ENCODE measurements at places on chromosomes 11 and 22.

- no peak for ATAC-seq
These were observed 45.9 kb downstream of the TBX1 start for GRCh38 chr22:19806213-19807160.

DNA sequence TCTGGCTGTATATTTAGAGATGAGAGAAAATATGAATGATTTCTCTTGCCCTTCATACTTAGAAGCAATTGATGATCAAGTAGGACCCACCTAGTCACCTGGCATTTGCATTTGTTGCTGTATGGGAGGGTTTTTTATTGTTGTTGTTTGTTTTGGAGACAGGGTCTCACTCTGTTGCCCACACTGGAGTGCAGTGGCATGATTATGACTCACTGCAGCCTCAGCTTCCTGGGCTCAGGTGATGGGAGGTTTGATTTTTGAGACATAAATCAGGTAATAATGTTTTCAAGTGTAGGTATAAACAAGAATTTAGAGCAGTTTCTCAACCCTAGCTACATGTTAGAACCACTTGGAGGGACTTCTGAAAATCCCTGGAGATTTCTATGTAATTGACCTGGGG is 63.0 kb downstream of the TNRC6B start:
- ATAC-seq = no peak

- ATAC-seq = peak; percentile 63
These were observed 27.7 kb upstream of the SMCO4 start for GRCh38 chr11:93570759-93571413.

GRCh38 chr11:62595124-62595523 is 3.8 kb upstream of the TUT1 start:
- ATAC-seq = no peak

DNA sequence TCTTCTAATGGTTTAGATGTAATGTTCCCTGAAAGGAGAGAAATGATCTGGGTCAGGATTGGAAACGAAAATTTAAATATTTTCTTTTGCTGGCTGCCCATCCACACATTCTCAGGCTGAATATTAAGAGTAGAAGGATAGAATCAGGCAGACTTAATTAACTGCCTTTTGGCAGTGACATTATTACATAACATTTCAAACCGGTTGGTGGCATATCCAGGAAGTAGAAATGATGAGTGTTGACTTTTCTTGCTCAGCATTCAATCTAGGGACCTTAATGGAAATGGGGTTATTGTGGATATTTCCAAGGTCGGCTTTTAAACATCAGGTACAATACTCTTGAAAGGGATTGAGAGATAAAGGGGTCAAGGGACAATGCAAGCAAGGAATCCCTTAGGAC is 677.4 kb upstream of the ARHGAP42 start:
- no peak for ATAC-seq

GRCh38 chr22:48945621-48946458 is 881.8 kb downstream of the BRD1 start:
- ATAC-seq = no peak

- peak; percentile 59 for ATAC-seq
These were observed 176.1 kb upstream of the NCAM1 start for GRCh38 chr11:112785149-112785548.

DNA sequence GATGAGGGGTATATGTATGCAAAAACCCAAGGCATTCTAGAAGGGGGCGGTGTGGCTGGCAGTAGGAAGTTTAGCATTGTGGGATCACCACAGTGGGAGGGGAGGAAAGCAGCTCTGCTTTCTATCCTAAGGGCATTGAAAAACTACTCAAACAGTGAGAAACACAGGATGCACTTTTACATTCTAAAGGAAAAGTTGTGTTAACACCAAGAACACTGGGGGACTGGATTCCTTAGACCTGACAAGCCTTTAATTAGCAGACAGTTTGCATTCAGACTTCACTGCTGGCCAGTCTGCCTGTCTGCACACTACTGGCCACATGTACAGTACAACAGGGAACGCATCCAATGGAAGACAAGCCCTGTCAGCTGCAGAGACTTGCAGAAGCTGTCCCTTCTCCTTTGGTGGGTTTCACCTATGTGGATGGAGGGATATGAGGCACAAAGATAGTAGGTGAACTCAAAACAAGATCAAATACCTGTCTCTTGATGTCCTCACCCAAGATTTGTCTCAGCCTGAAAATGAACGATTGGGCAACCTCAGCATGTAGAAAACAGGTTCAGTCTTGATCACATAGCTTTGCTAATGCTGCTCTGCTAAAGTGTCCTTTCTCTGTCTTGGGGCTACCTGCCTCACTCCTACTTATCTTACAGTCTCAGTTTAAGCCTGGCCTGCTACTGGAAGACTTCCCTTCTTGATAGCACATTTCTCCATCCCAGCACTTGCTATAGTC is 64.8 kb downstream of the TENM4 start:
- ATAC-seq = no peak

DNA sequence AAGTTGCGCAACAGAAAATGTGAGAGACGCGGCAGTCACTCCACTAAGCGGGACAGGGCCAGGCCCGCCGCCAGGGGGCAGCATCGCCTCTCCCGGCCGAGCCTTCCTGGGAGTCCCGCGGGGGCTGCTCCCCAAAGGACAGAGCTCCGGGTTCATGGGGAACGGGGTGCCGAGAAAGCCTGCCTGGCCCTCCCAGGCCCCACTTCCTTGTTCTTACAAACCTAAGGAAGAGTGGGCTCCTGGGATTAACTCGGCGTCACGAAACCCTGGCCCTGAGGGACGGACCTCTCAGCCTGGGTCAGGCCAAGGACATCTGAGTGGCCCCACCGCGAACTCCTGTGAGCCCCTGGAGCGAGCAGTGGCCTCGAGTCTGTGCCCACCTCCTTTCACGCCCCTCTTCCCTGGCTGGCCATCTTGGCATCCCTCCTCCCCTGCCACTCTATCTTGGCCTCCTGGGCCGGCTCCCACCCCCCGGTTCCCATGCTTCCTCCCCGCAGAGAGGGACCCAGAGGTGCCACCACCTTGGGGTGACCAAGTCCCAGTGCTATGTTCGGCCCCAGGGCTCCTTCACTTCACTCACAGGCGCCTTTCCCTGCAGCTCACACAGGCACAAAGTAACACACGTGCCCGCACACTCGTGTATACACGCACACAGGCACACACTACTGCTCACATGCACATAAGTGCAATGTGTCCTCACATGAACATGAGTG is 99.9 kb upstream of the FGF3 start:
- peak; percentile 88 for ATAC-seq

DNA sequence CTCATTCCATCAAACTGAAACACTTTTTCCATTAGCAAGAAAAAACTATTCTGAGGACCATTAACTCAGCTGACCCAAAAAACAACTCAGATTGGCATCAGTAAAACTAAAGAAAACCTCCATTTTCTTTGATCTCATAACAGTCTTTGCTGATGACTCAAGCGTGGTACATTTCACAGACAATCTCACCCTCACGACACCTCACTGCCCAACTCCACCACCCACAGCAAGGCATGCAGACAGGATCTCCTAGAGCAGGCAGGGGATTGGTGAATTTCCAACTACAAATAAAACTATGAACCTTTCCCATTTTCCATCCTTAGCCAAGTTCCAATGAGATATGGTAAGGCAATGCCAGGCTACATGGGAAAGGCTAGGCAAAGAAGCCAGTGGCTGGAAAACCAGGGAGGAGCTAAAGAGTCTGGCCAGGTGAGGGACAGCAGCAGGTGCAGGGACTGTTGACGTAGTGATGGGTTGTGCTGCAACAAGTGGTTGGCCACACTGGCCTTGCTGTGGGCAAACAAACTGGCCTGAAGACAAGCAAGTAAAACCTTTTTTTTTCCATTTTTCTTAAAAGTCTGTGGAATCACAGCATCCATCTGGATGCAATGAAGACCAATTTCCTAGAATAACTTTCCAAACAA is 97.2 kb downstream of the SERGEF start:
- ATAC-seq = no peak

DNA sequence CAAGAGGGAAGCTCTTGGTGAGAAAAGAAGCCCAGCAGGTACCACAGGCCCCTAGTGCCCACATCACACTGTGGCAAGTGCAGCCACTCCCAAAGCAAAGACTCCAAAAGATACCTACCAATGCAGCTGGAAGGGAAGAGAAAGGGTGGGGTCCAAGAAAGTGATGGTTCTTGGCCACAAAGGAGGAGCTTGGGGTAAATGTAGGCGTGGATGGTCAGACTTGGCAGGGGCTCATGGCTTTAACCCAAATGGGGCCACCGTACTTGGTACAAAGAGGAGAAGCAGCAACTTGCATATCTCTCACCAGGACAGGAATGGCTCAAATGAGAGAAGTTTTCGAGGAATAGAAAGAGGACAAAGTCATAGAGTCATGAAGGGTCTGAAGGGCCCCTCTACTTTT is 4.8 kb downstream of the MAP3K11 start:
- ATAC-seq = no peak

DNA sequence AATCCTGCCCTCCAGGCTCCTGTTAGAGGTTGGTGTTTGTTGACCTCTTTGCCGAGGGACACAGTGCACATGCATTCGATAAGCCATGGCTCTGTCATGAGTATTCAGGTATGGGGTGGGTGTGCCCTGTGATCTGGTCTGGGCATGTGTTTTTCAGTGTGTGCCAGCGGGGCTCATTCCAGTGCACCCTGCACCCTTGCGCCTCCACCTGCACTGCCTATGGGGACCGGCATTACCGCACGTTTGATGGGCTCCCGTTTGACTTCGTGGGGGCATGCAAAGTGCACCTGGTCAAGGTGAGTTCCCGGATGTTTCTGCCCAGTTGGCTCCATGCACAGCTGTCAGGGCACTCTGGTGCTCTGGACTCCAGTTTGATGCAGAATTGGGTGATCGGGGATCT is 44.2 kb downstream of the OTOG start:
- no peak for ATAC-seq

DNA sequence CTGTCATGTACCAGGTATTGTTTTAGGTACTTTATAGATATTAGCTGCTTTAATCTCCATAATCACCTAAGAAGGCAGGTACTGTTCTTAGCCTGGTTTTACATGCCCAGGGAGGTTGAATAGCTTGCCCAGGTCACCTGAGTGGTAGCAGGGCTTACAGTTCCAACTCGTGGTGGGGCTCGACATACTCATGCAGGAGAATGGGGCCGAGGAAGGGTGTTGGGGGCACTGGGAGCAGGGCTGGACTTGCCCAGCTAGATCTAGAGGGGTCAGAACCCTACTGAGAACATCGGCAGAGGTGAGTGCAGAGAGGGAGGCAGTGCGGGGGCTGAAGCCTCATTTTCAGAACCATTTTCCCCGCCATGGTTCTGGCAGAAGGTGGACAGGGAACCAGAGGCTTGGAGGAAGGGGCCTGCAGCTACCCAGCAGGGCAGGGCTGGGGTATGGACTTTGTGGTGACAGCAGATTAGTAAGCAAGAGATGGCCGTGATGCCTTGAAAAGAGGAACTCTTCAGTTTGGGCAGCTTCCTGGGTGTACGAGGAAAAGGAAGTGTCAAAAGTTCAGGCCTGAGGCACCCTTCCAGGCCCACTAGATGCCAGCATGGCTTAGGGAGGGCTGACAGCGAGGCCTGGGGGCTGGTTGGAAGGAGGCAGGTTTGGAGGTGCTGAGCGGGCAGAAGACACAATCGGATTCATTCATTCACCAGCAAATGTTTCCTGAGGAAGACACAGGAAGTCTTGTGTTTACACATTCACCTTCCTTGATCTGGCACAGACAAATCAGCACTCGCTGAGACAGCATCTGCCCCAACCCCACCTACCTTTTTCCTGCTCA is 54.7 kb upstream of the LYVE1 start:
- no peak for ATAC-seq

DNA sequence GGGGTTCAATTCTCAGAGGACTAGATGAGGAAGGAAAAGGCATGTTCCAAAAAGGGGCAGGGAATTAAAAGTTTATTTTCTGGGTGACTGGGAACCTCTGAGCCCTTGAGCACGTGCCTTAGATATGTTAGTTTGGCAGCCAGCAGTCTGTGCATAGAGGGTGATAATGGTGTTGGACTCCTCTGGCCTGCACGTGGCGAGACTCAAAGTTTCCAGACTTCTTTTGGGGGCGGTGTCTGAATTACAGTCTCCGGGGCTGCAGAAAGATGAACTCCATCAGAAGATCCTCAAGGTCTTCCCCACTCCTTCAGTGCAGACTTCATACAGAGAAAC is 861 bp upstream of the ZNRF3 start:
- ATAC-seq = peak; percentile 42

DNA sequence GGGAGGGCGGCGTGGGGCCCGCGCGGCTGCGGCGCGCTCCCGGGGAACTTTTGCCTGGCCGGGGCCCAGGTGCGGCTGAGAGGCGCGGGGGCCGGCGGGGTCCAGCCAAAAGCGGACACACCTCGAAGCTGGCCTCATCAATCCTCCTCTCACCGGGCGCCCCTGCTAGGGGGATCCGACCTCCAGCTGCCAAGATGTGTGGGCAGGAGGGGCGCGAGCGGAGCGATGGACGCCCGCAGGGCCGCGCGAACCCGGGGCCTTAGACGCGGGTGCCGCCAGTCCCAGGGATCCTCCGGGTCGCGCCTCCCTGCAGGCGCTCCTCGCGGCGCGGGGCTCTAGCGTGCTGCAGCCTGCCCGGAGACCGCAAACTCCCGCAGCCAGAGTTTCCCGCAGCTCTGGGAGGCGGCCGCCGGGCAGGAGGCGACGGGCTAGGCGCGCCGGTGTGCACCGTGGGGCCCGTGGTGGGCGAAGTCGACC is 785 bp downstream of the IGSF9B start:
- no peak for ATAC-seq

- peak; percentile 21 for ATAC-seq
These were observed 37.7 kb upstream of the GNB1L start for GRCh38 chr22:19892257-19892879.

DNA sequence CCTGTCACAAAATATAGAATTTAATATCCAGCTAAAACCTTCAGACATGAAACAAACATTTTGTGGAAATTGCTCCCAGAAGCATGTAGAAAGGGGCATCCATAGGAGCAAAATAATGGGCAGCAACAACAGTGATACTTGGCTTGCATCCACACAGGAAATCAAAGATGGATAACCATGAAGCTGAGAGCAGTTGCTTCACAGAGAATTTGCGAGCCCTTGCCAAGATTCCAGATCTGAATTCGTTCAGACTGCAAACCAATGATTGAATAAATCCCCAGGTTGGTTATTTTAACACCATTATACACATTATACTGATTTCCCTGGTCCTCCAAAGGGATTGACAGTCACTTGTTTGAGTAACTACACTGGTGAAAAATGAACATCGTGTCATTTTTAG is 15.6 kb upstream of the OR51L1 start:
- ATAC-seq = no peak

- peak; percentile 19 for ATAC-seq
These were observed at the start of gene PCF11 for GRCh38 chr11:83156996-83157593. TSS of gene PCF11 (plus strand) at chr11:83157131. CDS start at chr11:83157440, 309 bp downstream.

Data from SK-N-SH treated with all-trans-retinoic acid at 6 μM for 48 hours (cell line).